ENCODE measurements at places on chromosomes 1 and 21. TPM values are rescaled to one million over a fixed set of nuclear protein-coding genes. Genes with fewer than 3 reads are reported as not detected.

DNA sequence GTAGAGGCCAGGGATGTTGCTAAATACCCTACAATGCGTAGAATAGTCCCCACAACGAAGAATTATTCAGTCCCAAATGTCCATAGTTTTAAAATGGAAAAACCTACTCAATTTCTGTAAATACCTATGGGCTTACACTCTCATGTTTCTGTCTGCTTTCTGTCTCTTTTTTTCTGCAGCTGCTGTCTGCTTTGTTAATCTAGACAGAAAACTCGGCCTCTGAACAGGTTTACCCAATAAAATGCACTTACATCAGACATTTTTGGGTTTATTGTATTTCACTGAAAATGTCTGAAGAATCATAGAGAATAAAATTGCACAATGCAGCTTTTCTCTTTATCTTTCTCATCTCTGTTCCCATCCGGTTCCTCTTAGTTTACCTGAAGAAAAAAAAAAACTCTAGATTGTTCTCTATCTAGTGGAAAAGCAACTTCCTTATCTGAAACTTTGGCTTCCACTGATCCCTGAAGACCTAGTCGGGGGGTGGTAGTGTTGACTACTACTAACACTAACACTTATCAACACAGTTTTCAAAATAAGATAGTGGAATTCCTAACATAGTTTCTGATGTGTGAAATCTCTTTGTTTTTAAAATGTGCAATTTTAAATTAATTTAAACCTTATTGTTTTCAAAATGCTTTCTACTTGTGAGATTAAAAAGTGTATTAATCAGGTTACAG is 76.9 kb upstream of the CCDC190 start:
- DNase-seq = no peak

DNA sequence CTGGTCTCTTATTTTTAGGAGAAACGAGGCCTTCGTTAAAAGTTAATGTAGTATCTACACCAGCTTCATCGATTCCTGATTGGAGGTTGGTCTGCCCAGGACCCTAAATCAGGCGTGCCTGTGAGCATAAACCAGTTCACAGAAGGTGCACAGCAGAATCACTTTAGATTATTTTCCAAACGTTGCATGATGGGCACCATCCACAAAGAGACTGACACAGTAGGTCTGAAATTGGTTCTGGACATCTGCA is 256 bp upstream of the TARBP1 start:
- no peak for DNase-seq

GRCh38 chr1:233440951-233441401 is 113.5 kb downstream of the MAP3K21 start:
- peak; percentile 6 for DNase-seq

GRCh38 chr1:37858931-37859506 is 373 bp downstream of the MTF1 start:
- DNase-seq = no peak

DNA sequence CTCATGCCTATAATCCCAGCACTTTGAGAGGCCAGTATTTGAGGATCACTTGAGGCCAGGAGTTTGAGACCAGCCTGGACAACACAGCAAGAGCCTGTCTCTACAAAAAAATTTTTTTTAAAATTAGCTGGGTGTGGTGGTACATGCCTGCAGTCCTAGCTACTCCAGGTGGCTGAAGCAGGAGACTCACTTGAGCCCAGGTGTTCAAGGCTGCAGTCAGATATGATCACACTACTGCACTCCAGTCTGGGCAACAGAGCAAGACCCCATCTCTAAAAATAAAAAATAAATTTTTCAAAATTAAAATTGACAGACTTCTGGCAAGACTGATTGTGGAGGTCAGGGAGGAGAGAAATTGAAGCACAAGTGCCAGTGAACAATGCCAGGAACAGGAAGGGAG is 60.8 kb downstream of the ST3GAL3 start:
- DNase-seq = no peak

DNA sequence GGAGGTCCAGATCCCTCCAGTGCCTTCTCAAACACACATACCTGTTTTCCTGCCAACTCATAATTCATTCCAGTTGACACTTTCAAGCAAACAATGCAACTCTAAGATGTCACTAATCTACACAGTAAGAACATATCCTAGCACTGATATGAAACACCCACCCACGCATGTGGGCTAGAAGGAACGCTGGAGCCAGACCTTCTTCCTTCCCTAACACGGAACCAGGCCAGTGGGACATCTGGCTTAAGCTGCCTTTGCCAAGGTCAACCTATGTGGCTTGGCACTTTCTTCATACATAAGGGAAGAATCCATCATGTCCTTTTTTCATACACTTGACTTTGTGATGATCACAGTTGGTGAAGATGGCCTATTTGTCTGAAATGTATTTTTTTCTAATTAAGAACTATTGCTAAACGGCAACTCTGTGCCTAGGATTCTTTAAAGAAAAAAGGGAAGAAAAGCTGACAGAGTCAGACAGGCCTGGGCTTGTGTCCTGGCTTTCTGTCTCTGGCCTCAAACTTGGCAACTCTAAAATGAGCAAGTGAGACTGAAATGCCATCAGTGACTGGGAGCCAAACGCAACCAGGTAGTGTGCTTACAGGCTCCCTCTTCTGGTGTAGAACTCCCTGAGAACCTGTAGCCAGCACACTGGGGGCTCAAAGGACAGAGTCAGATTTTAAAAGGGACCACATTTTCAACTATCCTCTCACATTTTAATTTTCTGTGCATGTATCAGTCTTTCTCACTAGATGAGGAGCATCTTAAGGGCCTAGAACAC is 92.6 kb upstream of the BEND5 start:
- no peak for DNase-seq

GRCh38 chr1:96880626-96881025 is 159.0 kb downstream of the PTBP2 start:
- DNase-seq = no peak

Gene ERICH3
- 0.10 TPM for polyA plus RNA-seq

Gene NUDT17
- polyA plus RNA-seq = 7.7 TPM

Gene MSH4
- polyA plus RNA-seq = 0.20 TPM

Gene ADORA3
- 0.17 TPM for polyA plus RNA-seq

Measured in B cell (primary cell).